ENCODE measurements at places on chromosomes 7 and 10.

DNA sequence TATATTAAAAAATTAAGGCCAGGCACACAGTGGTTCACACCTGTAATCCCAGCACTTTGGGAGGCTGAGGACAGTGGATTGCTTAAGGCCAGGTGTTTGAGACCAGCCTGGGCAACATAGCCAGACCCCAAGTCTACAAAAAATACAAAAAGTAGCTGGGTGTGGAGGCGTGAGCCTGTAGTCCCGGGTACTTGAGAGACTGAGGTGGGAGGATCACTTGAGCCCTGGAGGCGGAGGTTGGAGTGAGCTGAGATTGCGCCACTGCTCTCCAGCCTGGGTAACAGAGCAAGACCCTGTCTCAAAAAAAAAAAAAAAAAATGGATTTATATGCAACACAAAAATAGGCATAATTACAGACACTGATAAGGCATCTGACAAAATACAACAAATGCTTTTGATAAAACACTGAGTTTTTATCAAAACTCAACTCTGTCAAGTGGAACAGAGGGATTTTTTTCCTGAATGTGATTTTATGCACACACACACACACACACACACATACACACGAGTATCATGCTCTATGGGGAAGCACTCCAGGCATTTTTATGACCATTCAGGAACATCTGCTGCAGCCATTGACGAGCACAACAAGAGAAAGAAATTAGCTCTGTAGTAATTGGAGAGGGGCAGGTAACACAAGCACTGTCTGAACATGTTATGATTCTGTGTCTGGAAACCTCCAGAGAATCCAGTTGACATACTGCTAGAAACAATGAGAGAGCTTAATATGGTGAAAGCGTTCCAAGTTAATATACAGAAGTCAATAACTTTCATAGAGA, 193.1 kb downstream of the WDR37 start:
- DNase-seq = no peak

DNA sequence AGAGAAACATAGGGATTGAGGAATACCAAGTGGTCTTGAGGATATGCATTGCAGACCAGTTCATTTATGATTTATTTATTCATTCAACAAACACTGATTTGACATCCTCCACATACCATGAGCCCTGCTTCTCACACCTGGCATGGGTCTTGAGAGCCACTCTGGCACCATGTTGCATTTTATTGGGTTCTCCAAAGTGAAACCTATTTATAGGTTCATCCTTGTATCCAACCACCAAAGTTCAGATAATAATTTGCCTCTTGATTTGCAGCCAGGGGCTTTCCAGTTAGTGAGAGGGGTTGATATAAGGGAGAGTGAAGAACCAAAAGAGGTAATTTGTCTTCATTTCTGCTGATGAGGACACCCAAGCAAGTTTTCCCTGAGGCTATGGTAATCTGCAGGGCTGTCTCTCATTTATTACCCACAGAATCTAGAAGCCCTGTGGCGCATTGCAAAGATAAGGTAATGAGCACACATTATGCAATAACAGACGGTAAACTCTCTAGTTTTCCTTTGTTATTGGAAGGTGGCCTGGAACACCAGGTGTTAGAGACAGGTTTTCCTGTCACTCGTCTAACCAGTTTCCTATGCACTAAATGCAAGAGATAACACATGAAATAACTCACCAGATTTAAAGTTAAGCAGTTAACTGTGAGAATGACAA, 28.8 kb upstream of the ICA1 start:
- DNase-seq = no peak

GRCh38 chr7:22445140-22445743, 54.7 kb downstream of the STEAP1B start:
- no peak for DNase-seq

- no peak for DNase-seq
Observed at GRCh38 chr7:47277321-47277781, 304.6 kb downstream of the TNS3 start.

- DNase-seq = no peak
Observed at GRCh38 chr7:27647489-27647888, 15.2 kb downstream of the HIBADH start.

GRCh38 chr10:11765141-11765540, 23.0 kb downstream of the ECHDC3 start:
- DNase-seq = no peak
